ENCODE measurements at places on chromosomes 3 and 15.
A peak's percentile ranks its signal among the peaks of the same experiment; 100 is the strongest.

- no peak for DNase-seq
These were observed 218.9 kb downstream of the PLOD2 start for GRCh38 chr3:145942052-145942451.

DNA sequence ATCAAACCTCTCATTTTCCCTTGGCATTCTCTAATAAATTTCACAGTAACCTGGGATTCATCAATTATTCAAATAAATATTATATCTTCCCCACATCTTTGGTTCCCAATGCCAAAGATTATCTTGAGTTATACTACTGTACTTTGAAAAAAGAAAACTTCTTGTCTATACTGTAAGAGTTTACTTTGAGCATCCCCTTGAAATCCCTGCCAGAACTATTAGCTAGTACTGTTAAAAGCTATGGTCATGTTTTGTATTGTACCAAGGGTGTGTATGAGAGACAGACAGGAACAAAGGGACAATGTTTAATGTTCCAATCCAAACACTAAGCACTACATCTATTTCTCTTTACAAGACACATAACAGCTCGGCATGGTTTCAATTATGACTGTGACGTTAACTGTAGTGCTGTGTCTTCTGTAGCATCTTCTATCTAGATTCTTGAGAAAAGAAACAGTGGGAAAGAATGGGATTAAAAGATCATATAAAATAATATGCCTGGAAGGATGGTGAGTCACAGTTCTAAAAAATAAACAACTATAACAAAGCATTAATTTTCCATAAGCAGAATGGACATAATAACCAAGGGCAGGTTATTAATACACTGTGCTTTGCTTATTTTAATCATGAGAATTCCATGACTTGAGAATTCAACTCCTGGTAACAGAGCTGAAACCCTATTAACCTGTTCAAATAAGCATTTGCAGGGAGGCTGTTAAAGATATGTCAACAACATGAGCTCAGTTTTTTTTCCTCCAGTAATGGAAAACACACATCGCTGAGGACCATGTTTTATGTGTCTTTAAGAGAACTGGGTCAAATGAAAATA is 71.1 kb downstream of the ALDH1A2 start:
- no peak for DNase-seq

DNA sequence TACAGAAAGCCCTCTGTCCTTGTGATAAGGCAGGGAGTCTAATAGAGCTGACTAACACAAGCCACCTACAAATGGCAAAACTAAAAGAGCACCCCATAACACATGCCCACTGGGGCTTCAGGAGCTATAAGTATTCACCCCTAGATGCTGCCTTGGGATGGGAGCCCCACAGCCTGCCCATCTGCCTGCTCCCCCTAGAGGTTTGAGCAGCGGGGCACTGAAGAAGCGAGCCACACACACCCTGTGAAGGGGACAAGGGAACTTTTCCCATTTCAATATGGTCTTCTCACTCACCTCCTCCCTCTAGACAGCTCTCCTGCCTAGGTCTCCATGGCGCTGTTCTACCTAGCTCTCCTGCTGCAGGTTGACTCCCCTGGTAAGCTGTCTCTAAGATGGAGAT is 261.0 kb downstream of the SHQ1 start:
- no peak for DNase-seq

- no peak for DNase-seq
These were observed 32.3 kb upstream of the SEMA3F start for GRCh38 chr3:50122661-50123391.

DNA sequence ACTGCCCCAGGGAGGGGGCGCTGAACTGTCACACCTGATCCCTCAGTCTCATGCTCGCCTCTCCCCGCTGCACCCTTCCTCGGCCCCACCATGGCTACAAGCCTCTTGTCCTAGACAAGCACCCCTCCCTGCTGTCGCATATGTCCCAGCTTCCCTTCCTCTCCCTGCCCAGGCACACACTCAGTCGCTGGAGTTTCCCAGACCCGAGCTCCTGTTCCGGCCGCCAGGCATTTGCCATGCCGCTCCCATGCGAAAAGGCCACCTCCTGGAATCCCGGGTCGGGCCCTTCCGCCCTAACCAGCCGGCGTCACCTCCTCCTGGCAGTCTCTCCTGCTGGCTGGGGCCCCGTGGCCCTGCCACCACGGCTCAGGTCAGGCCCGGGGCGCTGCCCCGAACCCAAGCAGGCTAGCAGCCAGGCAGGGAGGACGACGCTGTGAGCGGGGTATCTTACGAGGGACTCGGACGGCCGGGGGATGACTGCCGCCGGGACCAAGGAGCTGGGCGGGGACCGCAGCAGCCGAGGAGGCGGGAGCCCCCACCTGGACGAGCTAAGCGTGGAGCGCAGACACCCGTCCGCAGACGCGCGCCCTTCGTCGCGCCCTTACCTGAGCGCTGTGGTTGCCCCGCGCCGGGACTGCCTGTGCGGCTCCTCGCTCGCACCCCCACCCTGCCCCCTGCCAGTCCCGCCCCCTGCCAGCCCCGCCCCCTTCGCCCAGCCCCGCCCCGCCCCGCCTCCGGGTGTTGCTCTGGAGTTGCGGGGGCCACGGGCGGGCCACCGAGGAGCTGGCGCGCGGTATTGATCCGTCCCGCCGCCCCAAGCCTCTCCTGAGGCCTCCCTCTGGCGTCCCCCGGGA is at the start of gene ALS2CL:
Gene ALS2CL, minus strand, starts transcription at position 642 of the 854 bp plus-strand sequence. CDS start 4,239 bp downstream, outside the sequence.
- DNase-seq: no peak

DNA sequence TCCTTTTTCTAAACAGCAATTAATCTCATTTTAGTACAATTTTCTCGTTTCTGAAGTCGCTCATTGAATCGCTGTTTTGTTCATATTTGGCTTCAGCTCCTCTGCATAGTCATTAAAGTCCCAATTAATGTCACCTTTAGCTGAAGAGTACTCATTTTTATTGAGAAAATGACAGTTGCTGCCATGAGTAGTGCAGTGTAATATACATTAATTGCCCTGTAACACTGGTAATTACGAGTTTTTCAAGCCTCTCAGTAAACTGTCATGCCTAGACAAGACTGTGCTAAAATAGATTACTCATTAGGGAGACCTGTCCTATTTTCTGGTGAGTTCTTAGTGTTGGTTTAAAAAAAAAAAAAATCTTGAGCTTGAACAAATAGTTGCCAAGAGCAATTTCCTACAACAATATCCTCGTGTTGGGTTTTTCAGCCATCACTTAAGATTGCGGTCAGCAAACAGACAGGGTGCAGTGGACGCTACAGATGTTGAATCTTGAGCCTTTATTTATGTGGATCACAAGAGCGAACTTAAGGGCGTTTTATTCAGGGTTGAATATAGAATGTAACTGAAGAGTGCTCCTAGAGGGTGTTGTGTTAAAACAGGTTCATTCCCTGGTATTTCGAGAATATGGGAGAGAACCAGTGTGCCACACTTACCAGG is 176.0 kb downstream of the CDIN1 start:
- DNase-seq: no peak

- DNase-seq: no peak
These were observed 10.0 kb upstream of the MANF start for GRCh38 chr3:51375136-51375535.

DNA sequence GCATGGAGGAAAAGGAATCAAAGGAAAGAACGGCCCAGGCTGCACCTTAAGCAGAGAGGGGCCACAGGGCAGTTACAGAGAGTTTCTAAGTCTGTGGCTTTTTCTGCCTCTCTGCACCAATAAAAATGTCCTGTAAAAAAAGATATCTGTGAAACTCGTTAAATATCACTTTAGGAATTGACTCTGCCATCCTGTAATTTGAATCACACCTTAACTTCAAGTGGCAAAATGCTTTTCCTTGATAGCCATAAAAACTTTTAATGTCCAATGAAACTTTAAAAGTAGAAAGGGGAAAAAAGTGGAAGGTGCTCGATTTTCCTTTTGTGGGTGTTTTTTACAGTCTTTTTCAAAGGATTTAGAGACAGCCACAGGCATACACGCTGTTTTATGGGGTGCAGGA is 255.7 kb downstream of the ARRDC4 start:
- DNase-seq: no peak

GRCh38 chr3:17087509-17087908 is 202.8 kb downstream of the PLCL2 start:
- DNase-seq: no peak

DNA sequence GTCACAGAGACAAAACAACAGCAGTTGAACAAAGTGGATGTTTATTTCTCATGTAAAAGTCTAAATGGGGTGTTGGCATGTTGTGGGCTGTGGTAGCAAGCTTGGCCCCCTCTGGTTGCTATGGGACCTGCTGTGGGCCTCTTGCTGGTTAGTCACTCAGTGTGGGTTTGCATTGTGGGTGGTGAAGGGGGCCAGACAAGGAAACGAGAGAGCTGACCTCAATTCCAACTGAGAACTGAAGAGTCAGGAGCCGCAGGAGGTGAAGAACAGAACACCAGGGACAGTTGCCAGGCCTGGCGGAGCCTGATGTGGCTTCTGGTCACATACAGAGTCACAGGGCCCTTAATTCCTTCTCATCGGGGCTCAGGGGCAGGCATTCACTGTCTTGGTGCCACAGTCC is 1.9 kb upstream of the ADPGK start:
- no peak for DNase-seq

DNA sequence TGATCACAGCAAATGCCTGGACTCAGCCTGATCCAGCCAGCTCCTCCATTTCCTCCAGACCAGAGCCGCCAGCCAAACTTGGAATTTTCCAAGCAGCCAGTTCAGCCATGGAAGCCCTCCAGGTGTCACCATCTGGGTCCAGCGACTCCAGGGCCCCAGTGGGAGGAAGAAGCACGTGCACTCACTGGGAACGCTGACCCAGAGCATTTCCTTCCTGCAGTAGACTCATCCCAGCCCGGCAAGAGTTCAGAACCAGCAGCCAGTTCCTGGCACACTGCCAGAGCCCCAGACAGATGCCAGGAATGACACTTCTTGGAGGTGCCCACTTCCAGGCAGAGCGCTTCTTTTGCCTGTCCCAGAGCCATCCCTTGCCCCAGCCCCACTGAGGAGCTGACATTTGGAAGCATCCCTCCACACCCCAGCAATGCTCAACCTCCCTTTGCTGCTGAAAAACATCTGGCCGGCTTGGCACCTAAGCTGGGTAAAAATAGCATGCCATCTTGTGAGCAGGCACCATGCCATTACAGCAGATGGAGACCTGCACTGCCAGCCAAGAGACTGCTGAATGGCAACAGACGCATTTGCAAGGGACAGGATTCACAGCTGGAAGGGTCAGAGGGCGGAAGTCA is 460.3 kb upstream of the PROK2 start:
- DNase-seq: peak; percentile 50

DNA sequence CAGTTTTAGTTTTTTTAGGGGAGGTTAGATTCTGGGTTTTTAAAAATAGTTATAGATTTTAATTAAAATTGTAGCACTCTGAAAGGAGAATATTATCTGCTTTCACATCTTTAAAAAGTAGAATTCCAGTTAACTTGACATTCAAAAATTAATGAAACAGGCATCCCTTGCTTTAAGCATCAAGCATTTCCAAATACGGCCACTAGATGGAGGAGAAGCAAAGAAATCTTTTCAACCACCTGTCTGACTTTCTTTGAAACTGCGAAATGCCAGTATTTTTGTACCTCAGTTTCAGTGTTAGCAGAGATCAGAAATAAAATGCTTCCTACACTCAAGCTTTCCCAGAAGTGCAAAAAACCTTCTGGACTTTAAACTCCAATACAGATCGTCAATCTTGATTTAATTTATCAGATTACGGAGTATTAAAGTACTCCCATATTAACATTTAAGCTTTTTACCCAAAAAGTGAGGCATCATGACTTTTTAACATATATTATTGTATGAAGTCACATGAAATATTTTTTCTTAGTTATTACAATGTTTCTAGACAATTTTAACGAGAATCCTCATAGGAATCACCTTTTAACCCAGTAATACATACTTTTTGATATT is 153.3 kb downstream of the P3H2 start:
- DNase-seq: peak; percentile 55

- no peak for DNase-seq
These were observed 12.3 kb downstream of the ISLR start for GRCh38 chr15:74185710-74186348.

GRCh38 chr3:18069568-18069967 is 327.1 kb upstream of the TBC1D5 start:
- no peak for DNase-seq

- DNase-seq: no peak
These were observed 138.3 kb upstream of the AGBL1 start for GRCh38 chr15:85941186-85941855.

DNA sequence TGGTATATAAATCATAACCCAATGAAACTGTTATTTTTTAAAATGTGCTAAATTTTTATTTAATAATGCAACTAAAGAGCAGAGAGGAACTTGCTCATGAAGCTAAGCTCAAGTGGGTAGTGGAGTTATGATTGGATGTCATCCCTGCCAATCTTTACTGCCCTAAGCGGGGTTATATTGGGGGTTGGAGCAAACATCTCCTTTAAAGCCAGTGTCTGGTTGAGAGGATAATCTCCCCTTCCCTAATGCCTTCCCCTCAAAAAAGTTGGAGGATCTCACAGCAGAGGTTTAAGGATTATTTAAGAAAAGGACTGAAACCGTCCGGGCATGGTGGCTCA is 32.1 kb upstream of the CLASP2 start:
- no peak for DNase-seq

DNA sequence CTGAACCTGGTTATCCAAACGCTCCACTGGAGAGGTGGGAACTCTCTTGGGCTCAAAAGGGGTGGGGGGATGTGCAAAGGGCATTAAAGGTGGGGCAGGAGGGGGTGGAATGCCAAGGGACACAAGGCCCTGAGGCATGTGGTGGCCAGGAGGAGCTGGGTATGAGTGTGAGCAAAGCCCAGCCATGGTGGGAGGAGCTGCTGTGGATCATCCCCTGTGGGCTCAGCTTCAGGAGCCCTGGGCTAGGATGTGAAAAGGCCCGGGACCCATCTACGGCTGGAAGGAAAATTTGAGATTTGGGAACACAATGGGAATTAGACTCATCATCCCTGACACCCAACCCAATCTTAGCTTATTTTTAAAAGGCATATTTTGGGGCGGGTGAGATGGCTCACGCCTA is 33.3 kb downstream of the MGLL start:
- DNase-seq: no peak

- DNase-seq: no peak
These were observed 34.6 kb downstream of the GASK1A start for GRCh38 chr3:43013743-43014155.

GRCh38 chr15:100704281-100705055 is 102.1 kb downstream of the ASB7 start:
- no peak for DNase-seq

DNA sequence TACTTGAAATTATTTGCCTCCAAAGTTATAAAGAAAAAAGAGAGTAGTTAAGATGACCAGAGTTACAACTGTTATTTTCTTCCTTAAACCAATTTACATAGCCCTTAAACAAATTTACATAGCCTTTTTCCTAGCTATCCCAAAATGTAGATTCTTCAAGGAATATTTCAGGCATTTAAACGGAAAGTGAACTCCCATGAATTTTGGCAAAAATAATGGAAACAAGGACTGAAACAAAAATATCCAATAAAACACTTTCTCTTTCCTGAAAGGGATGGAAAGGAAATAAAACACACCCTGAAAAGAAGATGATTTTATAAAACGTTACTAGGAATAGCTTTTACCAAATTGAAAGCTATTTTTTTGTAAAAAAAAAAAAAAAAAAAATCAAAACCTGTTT is 418.6 kb downstream of the FOXP1 start:
- DNase-seq: no peak
